ENCODE measurements at places on chromosomes 1 and 21.

GRCh38 chr1:87902830-87903229 is 574.1 kb downstream of the LMO4 start:
- DNase-seq, result no peak

DNA sequence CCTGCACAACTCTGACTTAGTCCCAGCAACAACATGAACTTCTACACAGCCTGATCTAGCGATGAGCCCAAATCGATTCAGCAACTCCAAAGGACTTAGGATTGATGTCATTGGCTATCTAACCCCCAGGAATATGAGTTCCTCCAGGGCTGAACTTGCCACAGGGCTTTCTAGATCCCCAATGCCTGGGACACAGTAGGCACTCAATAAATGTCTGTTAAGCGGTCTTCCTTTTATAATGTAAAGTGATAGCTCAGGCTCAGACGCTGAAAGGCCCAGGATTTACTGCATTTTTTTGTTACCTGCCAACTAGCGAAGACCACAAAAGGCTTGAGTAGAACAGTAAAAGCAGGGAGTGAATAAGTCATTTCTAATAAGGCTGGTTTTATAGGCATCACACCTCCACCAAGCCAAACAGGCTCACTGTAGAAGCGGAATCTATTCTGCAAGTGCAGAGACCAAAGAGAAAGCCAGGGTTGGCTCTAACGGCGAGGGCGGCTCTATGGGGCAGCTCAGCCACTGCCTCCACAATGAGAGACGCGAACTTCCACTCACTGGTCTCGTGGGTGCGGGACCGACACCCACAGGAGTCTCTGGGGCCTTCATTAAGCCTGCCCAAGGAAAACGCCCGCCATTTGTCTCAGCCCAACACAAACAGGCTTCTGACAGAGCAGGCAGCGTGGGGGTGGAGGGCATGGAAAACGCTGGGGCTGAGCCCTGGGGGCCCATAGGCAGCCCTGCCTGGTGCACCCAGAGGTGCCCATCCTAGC is 52.0 kb downstream of the HLCS start:
- no peak for DNase-seq

DNA sequence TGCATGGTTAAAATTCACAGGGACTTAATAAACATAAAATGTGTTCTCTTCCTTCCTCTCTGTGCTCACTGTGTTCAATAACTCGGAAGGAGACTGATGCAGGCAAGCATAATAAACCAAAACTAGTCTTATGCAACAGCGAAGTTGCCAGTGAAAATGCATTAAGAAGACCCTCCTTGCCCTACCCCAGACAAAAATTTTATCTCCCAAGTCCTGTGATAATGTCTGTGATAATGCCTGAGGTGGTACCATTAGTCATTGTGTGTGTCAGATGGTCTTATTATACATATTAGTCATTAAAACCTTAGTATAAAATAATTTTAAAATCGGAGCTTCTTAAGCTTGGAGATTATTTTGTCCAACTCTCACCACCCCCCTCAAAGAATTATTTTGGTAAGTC is 97.8 kb downstream of the NGF start:
- DNase-seq, result no peak

GRCh38 chr1:70290218-70290617 is 64.3 kb downstream of the ANKRD13C start:
- DNase-seq, result no peak

DNA sequence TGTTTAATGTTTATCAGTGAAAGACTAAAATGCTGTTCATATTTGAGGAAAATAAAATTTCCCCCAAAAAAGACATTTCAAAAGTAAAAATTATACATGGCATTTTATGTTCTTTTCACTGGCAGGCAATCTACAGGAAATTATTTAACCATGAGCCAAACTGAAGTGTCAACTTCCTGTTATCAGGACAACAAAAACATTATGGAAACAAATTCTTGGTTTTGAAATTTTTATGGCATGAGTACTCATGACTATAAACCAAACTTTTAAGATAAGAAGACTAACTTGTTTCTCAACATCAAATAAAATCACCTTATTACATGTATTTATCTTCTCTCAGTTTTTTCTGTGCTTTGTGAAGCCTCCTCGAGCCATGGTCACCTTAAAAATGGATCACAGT is 698.6 kb downstream of the LTN1 start:
- peak; percentile 19 for DNase-seq

- DNase-seq, result no peak
Observed at GRCh38 chr1:160197231-160197630, 6.9 kb downstream of the CASQ1 start.

DNA sequence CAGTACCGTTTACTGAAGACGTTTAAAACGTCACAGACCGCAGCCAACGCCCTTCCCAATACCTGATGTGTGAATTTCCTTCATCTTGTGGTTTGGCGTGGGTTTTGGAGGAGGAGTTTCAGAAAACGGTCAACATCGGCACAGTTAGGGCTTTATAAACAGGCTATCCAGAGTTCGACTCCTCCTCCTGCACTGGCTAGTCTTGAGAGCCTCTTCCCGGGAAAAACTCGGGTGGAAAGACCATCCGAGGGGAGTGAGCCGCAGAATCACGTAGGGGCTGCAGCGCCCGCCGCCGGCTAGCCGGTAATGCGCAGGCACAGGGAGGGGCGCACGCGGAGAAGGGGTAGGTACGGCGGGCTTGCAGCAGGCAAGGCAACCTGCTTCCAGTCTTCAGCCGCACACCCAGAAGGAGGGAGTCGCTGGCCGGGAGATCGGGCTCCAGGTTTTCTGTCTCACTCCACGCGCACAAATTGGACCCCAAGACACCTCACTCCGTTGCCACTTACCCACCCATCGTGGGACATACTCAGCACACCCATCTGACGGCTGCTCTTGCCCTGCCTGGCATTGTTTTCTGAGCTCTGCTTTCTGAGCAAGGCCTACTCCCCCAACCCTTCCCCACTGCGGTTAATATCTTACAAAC is 25.4 kb downstream of the SLC19A2 start:
- DNase-seq, result no peak

GRCh38 chr21:17988102-17988437 is 168.9 kb upstream of the C21orf91 start:
- no peak for DNase-seq

GRCh38 chr1:51686450-51686849 is 69.6 kb downstream of the OSBPL9 start:
- no peak for DNase-seq

DNA sequence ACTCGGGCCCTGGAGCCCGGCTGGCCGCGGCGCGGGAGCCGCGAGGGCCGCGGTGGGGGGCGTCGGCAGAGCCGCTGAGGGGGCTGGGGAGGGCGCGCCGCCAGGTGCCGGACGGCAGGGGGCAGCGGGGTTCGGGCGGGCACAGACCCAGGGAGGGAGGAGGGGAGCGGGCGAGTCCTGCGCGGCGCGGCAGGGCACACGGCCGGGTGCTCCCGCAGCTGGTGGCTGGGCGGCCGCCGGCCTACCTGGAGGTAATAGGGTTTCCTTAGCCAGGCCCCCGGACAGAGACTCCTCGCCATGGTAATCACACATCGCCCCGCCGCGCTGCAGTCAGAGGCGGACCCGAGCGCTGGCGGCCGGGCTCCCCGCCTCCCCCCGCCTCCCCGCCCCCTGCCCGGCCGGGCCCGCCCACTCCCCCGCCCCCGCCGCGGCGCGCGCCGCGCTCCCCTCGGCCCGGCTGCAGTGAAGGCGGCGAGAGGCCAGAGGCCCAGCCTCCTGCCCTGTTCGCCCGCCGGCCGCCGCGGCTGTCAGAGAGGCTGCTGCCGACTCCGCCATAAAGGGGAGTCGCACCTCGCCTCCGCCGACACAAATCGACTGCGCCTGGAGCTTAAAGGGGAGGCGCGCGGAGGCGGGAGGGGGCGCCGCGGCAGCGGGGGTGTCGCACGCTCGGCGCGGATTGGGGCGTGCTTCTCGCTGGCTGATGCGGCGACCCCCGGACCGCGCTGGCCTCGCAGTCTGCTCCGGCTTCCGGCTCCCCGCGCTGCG is at the start of gene DIPK1A:
DIPK1A (minus strand) TSS at position 332 of the 765 bp plus-strand sequence; CDS start at position 299, 33 bp downstream.
- peak; percentile 11 for DNase-seq

DNA sequence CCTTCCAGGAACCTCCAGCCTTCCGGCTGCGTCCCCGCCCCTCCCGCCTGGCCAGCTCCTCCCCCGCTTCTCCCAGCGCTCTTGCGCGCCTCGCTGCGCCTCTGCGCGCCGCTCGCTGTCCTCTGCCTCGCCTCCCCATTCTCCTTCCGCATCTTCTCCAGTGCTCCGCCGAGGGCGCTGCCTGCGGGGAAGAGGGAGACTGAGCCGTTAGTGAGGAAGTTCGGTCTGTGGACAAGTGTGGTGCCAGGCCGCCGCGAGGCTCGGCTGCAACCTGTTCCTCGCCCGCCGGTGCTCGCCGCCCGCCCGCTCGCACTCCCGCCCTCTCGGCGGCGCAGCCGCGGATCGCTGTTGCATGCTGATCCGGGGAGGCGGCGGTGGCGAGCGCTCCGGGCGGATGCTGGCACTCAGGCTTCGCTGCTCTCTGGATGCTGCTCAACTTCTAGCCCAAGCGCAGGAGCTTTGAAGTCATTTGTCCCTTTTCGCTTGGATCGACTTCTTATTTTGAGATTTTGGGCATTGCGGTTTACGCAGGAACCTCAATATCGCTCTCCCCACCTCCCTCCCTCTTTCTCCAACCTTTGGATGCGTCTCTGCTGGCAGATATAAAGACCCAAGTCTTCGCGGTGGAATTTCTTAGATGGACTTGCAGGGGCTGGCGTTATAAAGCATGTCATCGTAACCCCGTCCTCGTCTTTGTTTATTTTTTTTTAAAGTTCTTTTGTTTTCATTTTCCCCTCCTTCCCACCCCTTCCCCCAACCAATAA is 614 bp upstream of the CACNA1E start:
- no peak for DNase-seq

- no peak for DNase-seq
Observed at GRCh38 chr1:184905601-184906322, 68.5 kb downstream of the NIBAN1 start.

DNA sequence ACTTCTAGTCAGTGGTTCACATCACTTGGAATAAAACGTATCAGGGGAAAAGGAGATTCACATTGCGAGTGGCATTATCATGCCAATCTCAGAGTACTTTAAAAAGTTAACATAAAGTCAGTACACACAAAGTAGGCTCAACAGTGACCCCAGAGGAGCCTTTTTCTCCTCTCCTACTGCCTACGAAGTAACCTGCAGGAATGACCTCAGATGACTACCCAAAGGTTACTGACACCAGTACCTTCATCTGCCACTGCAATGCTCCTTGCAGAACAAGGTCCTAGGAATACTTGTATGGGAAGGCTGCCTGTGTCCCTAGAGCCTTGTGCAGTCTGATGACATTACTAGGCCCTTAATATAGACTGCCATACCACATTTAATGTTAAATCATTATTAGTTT is 389.8 kb upstream of the LYPLAL1 start:
- no peak for DNase-seq

DNA sequence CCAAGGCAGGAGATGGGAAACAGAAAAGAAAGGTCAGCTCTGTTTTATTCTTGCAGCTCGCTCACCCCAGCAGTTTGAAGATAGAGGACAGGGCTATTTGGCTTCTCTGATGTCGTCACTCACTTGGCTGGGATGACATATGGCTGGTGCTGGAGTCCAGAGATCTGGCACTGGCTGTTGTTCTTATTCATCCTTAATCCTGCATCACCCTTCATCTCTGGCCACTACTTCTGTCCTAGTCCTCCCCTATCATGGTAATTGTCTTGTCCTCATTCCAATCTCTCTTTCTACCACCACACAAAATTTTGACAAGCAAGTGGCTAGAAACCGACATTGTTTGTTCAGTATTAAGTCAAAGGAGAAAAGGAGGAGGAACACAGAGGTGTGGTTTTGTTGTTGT is 103.8 kb upstream of the PDE4B start:
- DNase-seq, result no peak

GRCh38 chr1:67208217-67208616 is 42.0 kb downstream of the IL23R start:
- DNase-seq, result no peak

- no peak for DNase-seq
Observed at GRCh38 chr1:43315481-43315880, 14.7 kb downstream of the TIE1 start.

- no peak for DNase-seq
Observed at GRCh38 chr1:43272576-43273571, 3.1 kb downstream of the TMEM125 start.

- DNase-seq, result no peak
Observed at GRCh38 chr1:212166644-212167043, 118.6 kb upstream of the PPP2R5A start.

DNA sequence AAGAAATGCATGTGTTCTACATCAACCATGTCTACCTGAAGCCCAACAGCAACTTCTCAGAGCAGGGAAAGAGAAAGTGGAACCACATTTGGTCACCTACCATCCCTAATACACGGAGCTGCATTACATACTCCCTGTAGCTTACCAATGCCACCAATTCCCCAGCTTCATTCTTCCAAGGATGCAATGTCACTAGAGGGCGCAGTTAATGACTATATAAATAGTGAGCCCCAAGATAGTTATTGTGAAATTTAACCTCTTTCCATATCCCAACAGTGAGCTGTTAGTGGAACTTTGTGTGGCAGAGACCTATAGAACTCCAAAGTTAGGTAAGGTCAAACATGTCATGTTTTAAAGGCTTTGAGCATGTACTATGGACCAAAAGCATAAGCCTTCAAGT is 618.3 kb downstream of the SMYD3 start:
- no peak for DNase-seq

GRCh38 chr1:107196973-107197562 is 56.2 kb downstream of the NTNG1 start:
- no peak for DNase-seq

GRCh38 chr1:46464013-46464548 is 25.6 kb upstream of the DMBX1 start:
- DNase-seq, result no peak

DNA sequence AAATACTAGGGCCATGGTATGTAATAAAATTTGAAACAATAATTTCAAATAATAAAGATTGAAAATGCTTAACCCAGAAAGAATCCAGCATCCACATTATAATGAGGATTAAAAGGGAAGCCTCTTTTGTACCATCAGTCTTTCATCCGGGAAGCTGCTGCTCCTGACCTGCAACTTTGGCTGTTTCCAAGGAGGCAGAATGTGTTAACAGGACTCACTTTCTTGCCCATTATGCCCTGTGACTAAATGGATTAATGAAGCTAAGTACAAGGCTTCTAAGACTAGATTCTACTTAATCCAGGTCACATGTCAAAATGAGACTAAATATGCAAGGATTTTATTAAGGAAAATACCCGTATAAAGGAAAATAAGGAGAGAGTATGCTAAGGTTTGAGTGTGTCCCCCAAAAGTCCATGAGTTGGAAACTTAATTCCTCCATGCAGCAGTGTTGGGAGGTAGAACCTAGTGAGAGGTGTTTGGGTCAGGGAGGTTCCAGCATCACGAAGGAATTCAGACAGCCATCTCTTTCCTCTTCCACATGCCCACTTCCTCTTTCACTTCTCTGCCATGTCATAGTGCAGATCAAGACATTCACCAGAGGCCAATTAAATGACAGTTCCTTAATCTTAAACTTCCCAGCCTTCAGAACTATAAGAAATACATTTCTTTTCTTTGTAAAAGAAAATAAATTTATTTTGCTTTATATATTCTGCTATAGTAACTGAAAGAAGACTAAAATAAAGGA is 27.7 kb downstream of the FMO2 start:
- no peak for DNase-seq

DNA sequence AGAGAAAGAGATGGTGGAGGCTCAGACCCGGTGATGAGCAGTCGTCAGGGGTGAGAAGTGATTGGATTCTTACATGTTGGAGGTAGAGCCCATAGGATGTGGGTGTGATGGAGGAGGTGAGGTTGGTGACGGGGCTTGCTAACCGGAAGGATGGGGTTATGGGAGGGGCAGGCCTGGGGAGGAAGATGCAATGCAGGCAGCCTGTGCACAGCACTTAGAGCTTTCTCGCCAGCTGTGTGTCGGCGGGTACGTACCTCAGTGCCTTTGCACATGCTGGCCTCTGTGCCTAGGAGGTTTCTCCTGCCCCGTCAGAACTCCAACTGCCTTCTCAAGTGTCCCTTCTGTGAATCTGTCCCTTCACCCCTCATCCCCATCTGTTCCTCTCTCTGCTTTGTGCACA is 2.9 kb upstream of the BSND start:
- no peak for DNase-seq

Data from amniotic stem cell (primary cell).